Stimulated activated CD4-positive, alpha-beta T cell treated with anti-CD3 and anti-CD28 coated beads, Interleukin-2, amount 100 ng/mL, for 48 hours (primary cell): ENCODE measurements at places on chromosomes 2 and 18.
A peak's percentile ranks its signal among the peaks of the same experiment; 100 is the strongest.

- DNase-seq = no peak
Measured at GRCh38 chr2:200188876-200189275, 117.6 kb upstream of the SPATS2L start.

- no peak for DNase-seq
Measured at GRCh38 chr2:163990541-163990940, 254.7 kb upstream of the FIGN start.

DNA sequence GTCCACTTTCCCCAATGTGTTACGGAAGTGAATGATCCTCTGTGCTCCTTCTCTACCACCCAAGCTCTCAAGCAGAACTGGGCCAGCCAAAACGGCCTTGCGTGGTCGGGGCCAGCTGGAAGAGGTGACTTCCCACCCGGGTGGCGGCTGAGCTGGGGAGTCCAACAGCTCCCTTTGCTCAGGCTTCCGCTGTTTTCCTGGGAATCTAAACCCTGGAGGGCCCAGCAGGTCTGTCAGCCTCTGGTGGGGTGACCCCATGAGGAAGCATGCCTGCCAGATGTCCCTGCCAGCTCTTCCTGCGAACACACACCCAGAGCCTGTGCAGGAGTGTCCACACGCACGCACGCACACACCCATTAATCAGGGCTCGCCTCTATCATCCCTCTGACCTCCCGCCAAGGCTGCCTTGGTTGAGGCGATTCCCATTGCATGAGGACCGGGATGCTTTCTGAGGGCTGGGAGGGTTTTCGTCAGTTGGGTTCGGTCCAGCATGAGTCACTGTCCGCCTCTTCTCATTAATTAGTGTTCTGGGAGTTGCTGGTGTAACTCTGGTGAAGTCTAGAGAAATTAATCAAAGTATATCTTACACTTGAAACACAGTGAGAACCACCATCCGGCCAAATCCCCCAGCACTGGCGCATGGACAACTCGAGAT, 90.6 kb downstream of the TWIST2 start:
- no peak for DNase-seq

- DNase-seq = peak; percentile 85
Measured at GRCh38 chr2:84881581-84882413, 913 bp upstream of the TRABD2A start.

DNA sequence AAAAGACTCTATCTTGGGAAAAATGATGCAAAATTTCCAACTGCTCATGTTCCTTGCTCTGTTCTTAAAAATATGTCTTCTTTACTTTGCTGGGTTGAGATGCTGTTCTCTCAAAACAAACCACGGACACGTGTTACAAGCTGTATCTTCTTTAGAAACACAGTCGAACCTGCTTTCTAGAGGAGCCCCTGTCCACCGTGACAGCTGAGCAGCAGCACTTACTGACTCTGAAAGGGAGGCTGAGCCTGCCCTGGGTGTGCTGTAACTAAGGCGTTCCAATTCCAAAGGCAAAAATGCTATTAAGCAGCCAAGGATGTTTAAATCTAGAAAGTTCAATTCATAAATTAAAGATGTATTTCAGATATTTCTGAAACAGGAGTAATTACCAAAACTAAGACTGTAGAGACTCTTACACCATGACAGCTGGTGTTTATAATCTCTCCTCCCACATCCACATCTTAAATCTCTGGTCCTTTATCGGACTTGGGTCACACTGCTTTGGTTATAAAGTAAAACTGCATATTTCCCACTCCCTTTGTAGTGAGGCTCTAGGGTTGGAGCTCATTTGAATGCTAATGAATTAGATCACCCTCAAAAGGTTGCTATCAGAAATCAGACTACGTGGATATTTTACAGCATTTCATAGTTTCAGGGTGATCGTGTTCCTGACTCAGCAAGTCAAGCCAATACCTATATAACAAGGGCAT, 281.2 kb upstream of the LYPD1 start:
- no peak for DNase-seq

DNA sequence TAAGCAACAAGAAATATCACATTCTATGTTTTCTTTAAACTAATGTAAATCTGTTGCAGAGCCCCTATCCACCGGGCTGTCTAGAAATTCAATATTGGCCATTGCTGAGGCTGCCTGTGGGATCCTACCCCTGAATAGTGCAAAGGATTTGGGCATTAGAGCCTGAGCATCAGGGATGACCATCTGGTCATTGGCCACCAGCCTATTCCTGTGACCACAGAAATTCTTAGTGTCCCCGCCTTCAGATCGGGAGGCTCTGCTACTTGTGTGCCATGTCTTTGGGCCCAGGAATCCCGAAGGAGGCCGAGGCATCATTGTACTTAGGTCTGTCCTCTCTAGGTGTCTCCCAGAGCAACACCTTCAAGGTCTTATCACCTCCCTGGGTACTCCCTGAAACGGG, 73.8 kb downstream of the HRH4 start:
- no peak for DNase-seq

- no peak for DNase-seq
Measured at GRCh38 chr2:72006188-72006736, 141.4 kb downstream of the CYP26B1 start.

DNA sequence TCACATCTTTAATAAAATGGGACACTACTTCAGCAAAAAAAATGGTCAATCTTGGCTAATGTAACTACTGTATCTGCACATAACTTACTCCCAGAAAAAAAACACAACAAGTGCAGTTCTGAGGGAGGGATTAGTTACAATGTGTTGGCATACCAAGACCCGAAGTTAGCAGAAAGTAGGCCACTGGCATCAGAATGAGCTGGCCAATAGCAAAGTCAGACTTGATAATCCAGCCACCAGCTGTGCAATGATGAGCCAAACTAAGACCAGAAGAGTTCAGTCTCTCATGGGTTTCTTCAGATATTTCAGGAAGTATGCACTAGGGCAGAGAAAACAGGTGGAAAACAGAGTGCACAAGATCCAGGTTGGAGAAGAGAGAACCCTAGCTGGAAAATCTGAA, 65.3 kb downstream of the OLA1 start:
- no peak for DNase-seq

- no peak for DNase-seq
Measured at GRCh38 chr18:67568166-67568565, 51.6 kb upstream of the DSEL start.

DNA sequence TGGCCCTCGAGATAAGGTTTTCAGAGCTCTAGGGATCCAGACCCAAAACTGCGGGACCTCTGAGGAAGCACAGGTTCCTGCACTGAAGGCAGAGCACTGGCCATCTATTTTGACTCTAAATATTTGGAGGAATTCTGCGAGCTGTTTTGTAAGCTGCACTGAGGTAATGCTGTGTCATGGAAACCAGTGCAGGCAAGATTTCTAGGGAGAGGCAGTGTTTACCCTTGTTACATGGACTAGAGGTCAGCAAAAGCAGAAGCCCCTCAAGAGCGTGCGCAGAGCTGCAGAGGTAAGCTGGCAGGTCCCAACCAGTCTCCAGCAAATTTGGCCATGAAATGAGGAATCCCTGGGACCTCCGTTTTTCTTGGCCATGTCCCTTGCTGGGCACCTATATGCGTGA, 137.3 kb downstream of the RNF152 start:
- DNase-seq = no peak

- DNase-seq = peak; percentile 18
Measured at GRCh38 chr18:28189400-28190239, 12.7 kb upstream of the CDH2 start.

GRCh38 chr18:21930177-21930576, 189.6 kb downstream of the MIB1 start:
- no peak for DNase-seq

DNA sequence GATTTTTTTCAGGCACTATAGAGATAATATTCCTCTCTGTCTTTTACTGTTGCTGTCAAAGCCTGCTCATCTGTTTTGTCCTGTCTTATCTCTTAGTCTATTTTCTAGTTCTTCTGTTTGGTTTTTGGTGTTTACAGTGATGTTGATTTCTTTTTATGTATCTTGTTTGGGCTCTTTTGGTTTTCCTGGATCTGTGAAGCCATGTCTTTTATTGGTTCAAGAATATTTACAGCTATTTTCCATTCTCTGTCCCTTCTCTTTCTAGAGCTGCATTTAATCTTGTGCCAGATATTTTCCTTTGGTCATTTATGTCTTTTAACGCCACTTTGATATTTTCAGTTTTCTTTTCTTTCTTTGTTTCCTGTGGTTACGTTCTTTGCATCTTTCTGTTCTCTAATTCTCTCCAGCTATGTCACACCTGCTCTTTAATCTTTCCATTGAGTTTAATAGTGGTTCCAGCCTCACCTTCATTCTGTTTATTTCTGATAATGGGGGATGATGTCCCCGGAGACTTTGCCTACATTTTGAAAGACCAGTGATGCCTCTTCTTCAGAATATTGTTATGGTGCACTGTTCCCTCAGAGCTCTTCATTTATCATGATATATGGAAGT, 32.0 kb downstream of the SMCHD1 start:
- no peak for DNase-seq

GRCh38 chr2:230787101-230787500, 74.5 kb downstream of the CAB39 start:
- DNase-seq = no peak

DNA sequence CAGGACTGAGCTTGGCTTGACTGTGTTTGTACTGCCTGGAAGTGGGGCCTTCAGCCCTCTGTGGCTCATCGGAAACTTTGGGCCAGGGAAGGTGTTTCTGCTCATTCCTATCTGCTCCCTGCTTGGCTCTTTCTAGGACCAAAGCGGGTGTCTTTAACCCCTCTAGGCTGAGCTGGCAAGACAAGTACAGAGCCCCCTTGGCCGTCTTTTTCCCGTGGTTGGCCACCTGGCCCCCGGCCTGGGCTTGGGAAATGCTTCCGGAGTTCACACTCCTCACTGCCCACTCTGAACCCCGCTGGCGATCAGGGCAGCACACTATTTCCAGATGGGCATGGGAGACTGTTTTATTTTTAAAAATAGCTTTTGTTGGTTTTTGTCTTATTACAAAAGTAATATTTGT, 243.0 kb downstream of the DYSF start:
- no peak for DNase-seq

DNA sequence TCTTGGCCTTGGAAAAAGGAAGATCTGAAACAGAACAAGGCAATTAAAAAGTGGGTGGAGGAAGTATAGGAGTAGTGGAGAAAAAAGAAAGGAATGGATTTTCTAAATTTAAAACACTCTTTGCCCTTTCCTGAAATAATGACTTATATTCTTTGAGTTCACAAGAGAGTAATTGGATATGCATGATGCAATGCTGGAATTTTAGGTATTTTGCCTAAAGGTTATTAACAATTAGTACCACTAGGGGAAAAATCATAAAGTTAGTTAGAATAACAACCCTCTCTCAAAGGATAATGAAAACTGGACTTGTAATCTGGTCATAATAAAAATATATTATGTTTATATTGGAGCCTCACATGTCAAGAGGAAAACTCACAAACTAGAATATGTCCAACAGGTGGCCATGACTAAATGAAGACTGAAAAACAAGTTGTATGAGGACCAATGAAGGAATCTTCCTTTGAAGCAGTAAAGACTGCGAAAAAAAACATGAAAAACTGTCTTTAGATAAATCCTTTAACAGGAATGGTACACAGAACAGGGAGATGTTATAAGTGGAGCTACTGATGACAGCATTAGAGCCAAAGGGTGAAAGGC, 281.8 kb downstream of the NCKAP5 start:
- no peak for DNase-seq

GRCh38 chr2:112686348-112687217, 34.2 kb upstream of the NT5DC4 start:
- DNase-seq = no peak

- no peak for DNase-seq
Measured at GRCh38 chr2:217275091-217275490, 415.2 kb upstream of the TNP1 start.

- no peak for DNase-seq
Measured at GRCh38 chr2:1628893-1629292, 115.4 kb downstream of the PXDN start.

DNA sequence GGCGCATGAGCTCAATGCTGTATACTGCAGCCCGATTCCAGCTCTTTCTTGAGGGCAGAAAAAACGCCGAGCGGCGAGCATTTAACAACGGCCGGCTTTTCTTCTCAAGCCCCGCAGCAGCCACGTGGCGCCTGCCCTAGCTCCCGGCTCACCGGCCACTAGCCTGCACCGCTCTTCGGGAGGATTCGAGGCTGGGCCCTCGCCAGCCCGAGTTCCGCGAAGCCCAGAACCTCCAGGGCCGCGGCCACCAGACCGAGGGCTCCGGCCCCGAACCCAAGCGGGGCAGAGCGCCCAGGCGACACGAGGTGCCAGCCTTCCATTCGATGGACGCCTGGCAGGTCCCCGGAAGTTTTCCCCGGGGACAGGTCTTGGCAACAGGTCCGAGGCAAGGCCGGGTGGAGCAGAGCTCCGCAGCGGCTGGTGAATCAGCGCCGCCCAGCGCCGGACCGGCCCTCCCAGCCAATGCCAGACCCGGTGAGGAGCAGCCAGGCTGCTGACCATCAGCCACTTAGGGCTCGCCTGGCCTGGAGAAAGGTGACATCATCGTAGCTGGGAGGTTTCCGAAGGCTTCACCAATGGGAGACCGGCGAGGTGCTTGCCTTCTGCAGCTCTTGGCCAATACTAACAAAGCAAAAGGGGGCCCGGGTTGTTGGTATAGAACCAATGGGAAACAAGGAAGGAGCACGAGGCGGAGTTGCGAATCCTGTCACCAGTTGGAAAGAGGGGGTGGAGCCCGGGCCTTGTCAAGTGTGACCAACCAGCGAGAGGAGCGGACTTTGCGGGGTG, 552 bp upstream of the MXD1 start:
- no peak for DNase-seq

DNA sequence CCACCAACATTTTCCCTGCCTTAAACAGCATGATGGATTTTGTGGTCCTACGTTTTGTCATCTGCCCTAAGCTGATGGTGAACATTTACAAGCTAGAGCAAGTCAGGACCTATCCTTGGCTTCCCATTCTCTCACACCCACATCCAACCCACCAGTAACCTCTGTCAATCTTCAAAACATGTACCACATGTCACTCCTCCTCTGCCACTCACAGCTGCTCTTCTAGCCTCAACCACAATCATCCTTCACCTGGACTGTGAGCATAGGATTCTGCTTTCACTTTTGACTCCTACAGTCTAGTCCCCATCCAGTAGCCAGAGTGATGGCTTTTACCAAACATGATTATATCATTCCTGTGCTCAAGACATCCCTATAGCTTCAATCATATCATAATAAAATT, 279.8 kb upstream of the DLGAP1 start:
- no peak for DNase-seq

DNA sequence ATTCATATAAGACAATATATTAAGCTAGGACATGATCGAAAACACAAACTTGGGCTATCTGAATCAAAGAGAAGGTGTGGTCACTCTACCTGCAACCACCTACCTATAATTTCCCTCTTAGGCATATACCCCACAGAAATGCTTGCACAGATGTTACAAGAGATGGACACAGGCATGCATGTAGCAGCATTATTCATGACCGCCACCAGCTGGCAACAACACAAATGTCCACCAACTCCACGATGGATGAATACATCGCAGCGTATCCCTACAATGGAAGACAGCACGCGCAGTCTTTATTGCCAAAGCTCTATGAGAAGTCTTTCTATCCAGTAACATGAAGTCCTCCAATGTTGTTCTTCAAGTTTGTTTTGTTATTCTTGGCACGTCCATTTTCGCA, 90.8 kb downstream of the ARL4C start:
- no peak for DNase-seq
